T-helper 17 cell (primary cell): ENCODE measurements at places on chromosomes 7 and 10. TPM values are rescaled to one million over a fixed set of nuclear protein-coding genes. Genes with fewer than 3 reads are reported as not detected.

DNA sequence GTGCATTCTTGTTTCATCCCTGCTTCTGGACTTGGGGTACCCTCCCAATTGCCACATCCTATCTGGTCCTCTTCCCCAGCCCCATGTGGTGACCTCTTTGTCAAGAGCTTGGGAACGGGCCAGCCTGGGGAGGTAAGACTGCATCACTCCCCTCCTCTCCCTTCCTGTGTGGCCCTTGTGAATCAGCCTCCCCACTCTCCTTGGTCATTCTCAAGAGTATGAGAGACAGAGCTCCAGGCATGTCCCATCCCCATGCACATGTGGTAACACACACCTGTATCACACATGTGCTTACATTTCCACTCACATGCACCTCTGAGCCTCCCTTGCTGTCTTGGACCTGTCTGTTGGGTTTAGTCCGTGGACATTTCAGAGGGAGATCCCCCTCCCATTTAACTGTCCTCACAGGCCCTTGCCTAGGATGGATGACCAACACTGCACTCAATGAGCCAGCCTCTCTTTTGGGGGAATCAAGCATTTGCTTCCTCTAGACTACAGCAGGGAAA lies 2.6 kb downstream of the MRPL43 start:
- no peaks in the 10 kb centered on the region for H3K27me3 ChIP-seq
- no peak overlapping the region for H3K4me3 ChIP-seq
- H3K27ac ChIP-seq = no peak overlapping the region
- H3K36me3 ChIP-seq = peaks cover 10% of the 10 kb centered on the region

Gene LRMDA
- total RNA-seq = not detected

DNA sequence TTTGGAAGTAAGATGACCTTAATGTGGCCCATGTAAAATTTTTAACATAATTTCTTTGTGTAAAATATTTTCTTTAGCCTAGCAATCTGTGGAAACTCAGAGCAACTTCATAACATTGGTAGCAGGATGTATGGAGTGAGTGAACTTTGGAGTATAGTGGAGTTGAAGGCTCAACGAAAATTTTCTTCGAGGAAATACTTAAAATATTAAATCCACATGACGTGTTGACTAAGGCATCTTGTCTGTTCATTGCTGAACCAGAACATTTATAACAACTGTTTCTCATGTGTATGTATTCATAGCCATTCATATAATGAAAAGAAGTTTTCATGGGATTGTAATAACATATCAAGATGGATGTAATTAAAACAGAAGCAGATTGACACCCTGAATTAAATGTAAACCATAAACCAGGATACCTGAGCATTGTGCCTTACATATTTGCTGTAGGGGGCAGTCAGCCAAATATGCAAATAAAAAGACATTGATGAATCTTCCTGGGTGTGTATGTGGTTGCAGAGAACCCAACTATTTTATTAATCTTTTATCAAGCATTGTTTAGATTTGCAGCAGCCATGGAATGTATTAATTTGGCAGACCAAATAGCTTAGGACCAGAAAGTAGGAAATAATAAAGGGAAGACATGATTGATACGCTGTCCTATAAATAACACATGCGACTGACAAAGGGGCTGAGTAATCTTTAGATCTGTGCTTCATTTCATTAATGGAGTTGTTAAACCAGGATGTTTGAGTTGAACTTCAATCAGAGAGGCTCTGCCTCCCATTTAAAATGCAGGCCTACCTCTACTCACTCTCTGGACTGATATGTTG lies 11.5 kb downstream of the AUTS2 start:
- H3K36me3 ChIP-seq = no peaks in the 10 kb centered on the region
- no peak overlapping the region for H3K27ac ChIP-seq
- no peaks in the 10 kb centered on the region for H3K4me1 ChIP-seq
- peaks cover 15% of the 10 kb centered on the region for H3K27me3 ChIP-seq
- no peak overlapping the region for H3K4me3 ChIP-seq

Gene NPFFR1
- total RNA-seq = not detected

DNA sequence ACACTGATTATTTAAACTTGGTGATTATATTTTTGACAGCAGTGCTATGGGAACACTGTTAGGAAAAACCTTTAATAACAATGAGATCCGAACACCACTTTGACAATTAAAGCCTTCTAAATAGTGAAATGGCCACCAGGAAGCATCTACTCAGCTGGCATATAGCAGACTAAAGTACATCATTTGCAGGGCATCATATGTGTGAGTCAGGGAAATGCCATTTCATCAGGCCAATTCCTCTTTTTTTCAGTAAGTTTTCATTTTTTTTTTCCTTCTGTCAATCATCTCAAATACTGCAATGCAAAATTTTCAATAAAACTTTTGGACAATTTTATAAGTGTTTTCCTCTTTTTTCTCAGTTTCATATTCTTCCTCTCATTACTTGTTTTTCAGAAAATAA lies 521.4 kb upstream of the SEMA3D start:
- H3K27me3 ChIP-seq = no peaks in the 10 kb centered on the region
- H3K4me1 ChIP-seq = no peaks in the 10 kb centered on the region
- H3K27ac ChIP-seq = no peak overlapping the region
- no peaks in the 10 kb centered on the region for H3K36me3 ChIP-seq
- no peak overlapping the region for H3K4me3 ChIP-seq

DNA sequence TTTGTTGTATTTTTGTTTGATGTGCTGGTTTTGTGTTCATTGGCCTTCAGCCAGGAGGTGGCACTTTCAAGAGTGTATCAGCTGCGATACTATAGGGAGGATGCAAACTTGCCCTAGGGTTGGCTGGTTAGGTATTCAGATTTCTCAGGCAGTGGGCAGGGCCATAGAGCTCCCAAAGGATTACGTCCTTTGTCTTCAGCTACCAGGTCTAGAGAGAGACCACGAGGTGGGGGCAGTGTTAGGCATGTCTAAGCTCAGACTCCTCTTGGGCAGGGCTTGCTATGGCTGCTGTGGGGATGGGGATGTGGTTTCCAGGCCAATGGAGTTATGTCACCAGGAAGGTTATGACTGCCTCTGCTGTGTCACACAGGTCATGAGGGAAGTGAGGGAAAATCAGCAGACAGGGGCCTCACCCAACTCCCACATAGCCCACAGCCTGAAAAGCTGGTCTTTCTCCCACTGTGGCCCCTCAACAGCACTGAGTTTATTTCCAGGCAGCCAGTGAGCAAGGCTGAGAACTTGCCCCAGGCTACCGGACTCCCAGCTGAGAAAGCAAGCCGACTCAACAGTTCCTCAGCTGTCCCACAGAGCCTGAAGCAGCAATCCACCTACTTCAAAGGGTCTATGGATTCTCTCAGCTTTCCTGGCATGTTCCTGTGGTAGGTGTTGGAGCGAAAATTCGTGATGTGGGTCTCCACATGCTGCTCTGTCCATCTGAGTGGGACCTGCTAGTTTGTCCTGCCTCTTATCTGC lies 227.4 kb upstream of the COBL start:
- no peaks in the 10 kb centered on the region for H3K36me3 ChIP-seq
- no peaks in the 10 kb centered on the region for H3K27me3 ChIP-seq
- no peak overlapping the region for H3K27ac ChIP-seq

Gene MRLN
- not detected for total RNA-seq

GRCh38 chr7:21898265-21898930 lies 47.3 kb downstream of the CDCA7L start:
- H3K27me3 ChIP-seq = no peaks in the 10 kb centered on the region
- H3K27ac ChIP-seq = peak overlapping the region; percentile 45
- H3K4me1 ChIP-seq = peaks cover 8% of the 10 kb centered on the region
